Lower leg skin (tissue), 4 donors: ENCODE measurements at places on chromosomes 2 and 18.

- no peak for DNase-seq
Measured at GRCh38 chr2:69043736-69044400, 30.9 kb downstream of the ANTXR1 start.

GRCh38 chr2:24875272-24875671, 44.8 kb downstream of the ADCY3 start:
- no peak for DNase-seq

GRCh38 chr2:29245742-29246382, 130.6 kb downstream of the CLIP4 start:
- no peak for DNase-seq

DNA sequence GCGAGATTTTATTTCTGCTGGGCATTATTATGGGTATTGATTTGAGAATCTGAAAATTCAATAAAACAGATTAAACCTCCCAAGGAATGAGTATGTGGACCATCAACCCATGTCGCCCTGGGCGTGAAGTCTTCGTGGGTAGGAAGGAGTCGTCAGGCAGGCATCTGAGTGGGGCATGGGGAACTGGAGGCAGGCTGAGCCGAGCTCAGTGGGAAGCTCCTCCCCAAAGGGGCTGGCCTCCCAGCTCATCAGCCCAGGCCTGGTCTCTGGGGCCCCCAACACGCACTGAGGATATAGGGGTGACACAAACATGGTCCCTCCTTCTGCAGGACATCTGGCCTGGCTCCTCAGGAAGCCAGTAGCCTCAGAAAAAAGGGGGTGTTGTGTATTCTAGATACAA, 265.2 kb downstream of the TFCP2L1 start:
- DNase-seq, result peak; percentile 50

GRCh38 chr2:232288489-232289030, 90.0 kb upstream of the ALPP start:
- DNase-seq, result no peak

- no peak for DNase-seq
Measured at GRCh38 chr2:144027593-144027992, 492.3 kb downstream of the ZEB2 start.

DNA sequence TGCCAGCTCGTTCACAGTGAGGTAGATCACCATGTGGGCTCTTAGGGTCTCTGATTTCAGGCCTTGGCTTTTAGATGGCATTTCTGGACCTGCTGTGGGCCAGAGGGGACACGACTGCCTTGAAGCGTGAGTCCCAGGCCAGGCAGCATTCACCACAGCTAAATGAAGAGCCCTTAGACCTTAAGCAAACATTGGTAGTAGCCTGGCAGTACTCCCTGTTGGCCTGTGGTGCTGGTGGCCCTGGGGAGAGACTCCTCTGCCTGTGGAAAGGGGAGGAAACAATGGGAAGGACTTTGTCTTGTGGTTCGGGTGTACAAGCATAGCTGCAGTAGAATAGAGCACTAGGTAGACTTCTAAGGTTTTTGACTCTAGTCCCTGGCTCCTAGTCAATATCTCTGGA, 456.0 kb upstream of the DCC start:
- DNase-seq, result no peak

- no peak for DNase-seq
Measured at GRCh38 chr18:28331551-28331950, 154.6 kb upstream of the CDH2 start.

GRCh38 chr2:81739966-81740365, 1435.4 kb upstream of the LRRTM1 start:
- no peak for DNase-seq

DNA sequence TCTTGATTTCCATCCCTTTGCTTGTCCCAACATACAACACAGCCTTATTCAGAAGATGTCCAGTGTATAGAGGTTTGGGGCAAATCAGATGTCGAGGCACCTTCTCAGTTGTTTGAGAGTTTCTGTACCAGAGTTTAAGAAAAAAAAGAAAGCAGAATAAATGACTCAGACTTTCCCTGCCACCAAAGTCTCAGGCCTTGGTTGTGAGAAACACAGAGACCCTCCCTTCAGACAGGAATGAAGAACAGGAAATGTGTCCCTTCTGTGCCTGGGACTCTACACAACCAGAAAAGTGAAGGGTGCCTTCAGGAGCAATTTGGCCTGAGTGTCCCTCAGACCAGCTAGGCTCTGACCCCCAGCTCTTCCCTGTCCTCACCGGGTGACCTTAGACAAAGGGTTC, 37.3 kb upstream of the REL start:
- no peak for DNase-seq

- DNase-seq, result no peak
Measured at GRCh38 chr2:158138255-158138654, 36.6 kb downstream of the UPP2 start.

- DNase-seq, result no peak
Measured at GRCh38 chr2:223863491-223863890, 26.1 kb upstream of the AP1S3 start.

DNA sequence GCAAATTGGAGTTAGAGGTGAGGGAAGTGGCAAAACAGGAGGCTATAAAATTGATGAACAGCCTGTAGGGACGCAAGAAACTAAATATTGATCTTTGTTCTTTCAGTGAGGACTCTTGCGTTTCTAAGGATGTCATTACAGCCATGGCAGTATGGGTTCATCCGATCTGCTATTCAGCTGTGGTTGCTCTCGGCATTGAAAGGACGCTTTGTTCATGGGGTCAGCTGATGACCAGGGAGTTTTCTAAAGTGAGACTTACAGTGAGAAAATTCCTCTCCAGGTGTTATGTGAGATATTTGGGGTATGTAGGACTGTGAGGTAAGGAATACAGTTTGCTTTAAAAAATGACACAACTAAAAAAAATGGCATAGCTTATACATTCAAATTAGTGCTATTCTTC, 52.7 kb upstream of the PELI1 start:
- no peak for DNase-seq

DNA sequence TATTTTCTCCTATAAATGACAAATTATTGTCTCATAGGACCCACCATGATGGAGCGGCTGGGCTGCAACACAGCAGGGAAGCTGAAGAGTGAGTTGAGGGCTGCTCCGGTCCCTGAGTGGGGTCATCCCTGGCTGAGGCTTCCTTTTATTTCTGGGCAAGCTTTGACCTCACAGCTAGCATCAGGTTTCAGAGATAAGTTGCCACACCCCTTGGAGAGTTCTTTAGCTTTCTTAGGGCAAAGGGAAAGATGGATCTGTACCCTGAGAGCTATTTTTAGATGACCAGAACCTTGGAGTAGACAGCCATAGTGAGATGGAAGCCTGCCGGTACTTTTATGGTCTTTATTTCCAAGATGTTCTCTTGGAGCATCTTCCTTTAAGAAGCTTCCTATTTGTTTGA, 11.5 kb downstream of the MYL1 start:
- DNase-seq, result no peak

GRCh38 chr18:55100817-55101457, 141.7 kb upstream of the CCDC68 start:
- no peak for DNase-seq

DNA sequence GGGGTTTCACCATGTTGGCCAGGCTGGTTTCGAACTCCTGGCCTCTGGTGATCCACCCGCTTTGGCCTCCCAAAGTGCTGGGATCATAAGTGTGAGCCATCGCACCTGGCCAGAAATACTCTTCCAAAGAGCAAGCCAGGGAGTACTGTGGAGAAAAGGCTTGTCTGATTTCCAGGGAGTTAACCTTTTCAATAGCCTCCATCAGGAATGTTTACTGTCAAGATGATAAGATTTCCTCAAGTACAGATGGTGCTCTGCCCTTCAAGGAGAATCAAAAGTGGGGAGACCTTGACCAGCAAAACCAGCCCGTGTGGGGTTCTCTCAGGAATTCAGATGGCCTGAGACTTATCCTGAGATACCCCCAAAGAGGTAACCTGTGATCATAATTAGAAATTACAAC, 237.2 kb downstream of the PRKCE start:
- no peak for DNase-seq

GRCh38 chr2:101132202-101132601, 19.0 kb downstream of the TBC1D8 start:
- DNase-seq, result no peak

DNA sequence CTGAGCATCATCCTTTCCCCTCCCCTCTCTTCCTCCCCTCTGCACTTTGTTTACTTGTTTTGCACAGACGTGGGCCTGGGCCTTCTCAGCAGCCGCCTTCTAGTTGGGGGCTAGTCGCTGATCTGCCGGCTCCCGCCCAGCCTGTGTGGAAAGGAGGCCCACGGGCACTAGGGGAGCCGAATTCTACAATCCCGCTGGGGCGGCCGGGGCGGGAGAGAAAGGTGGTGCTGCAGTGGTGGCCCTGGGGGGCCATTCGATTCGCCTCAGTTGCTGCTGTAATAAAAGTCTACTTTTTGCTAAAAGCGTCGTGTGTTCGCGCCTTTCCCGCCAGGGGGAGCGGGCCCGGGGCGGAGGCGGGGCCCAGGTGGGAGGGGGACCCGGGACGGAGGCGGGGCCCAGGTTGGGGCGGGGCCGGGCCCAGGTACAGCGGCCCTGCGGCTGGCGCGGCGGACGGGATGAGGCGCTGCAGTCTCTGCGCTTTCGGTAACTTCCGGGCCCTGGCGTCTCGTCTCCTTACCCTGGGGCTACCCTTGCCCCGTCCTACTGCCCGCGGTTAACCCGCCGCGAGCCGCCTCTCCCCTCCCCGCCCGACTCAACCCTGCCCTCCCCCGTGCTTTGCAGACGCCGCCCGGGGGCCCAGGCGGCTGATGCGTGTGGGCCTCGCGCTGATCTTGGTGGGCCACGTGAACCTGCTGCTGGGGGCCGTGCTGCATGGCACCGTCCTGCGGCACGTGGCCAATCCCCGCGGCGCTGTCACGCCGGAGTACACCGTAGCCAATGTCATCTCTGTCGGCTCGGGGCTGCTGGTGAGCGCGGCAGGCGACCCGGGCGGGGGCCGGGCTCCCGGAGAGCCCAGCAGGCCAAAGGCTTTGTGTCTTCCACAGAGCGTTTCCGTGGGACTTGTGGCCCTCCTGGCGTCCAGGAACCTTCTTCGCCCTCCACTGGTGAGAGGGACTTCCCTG, at the start of gene KRTCAP3:
KRTCAP3 (plus strand) TSS at position 424 of the 962 bp plus-strand sequence; CDS start at position 456, 32 bp downstream.
- DNase-seq, result no peak

- DNase-seq, result no peak
Measured at GRCh38 chr2:207750345-207750744, 19.4 kb downstream of the FZD5 start.

GRCh38 chr2:120555092-120555491, 180.6 kb upstream of the GLI2 start:
- DNase-seq, result no peak

GRCh38 chr2:42804891-42805290, 12.5 kb upstream of the HAAO start:
- DNase-seq, result no peak

- no peak for DNase-seq
Measured at GRCh38 chr2:234635284-234635683, 138.4 kb upstream of the ARL4C start.

DNA sequence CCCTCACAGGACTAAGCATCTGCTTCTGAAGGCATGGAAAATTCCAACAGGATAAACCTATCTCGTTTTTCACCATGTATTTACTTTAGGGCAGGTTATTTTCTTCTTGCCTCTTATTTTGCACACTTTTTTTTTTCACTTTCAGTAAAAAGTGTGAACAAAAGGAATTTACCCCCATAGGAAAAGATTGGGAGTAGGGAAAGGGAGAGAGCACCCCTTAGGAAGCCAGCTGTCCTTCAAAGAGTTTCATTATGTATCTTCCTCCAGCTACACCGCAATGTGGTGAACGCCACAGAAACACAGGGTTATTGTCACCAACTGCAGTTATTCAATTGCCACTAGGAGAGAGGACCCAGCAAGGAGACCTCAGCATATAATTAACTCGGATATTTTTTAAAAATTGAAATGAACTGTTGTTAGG, 286.2 kb upstream of the VRK2 start:
- DNase-seq, result no peak

DNA sequence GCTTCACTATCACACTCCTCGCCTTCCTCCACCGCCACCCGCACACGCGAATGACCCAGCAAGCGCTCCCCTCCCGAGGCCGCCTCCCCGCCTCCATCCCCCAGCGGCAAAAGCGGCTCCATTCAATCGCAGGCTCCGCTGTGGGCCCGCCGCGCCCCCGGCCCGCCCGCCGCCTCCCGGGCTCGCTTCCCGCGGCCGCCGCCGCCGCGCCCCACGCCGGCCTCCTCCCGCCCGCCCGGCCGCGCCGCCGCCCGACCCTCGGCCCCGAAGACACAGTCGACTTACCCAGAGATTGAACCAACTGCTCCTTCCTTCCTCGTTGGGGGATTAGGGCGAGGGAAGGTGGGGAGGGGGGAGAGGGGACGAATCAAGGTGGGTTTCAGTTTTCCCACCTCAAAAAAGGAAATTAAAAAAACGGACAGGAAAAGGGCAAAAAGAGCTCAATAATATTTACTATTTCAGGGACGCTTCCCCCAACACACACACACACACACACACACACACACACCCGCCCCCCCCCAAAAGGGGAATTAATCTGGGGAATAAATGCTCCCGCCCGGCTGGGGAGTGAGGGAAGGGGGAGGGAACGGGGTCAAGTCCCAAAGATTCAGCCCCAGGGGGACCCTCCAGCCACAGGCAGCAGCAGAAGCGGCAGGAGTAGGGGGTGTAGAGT, 743 bp downstream of the XPO1 start:
- peak; percentile 44 for DNase-seq

DNA sequence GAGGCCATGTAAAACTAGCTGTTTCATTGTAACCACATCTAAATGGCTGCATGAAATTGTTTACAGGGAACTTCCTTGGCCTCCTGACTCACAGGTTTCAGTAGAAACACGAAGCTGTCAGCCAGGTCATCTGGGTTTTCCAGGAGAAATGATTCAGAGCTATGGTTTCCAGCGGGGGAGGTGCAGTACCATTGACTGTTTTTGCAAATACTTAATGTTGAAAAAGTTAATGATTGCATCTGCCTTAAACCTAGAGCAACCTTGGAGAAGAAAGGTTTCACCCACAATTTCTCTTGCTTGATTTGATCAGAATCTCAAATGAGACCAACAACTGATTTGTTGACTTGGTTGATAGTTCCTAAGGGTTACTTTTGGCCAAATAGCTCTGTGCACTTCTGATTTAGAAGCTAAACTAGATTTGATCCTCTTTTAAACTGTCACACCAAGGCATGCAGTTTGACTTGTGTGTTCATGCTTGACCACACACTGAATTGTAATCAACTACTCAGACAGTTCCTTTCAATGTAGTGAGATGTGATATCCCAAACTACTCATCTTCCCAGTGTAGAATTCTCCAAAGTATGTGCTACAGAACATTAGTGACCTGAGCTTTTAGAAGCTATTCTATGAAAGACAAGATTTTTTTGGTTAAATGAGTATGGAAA, 193.5 kb upstream of the CHST9 start:
- no peak for DNase-seq

DNA sequence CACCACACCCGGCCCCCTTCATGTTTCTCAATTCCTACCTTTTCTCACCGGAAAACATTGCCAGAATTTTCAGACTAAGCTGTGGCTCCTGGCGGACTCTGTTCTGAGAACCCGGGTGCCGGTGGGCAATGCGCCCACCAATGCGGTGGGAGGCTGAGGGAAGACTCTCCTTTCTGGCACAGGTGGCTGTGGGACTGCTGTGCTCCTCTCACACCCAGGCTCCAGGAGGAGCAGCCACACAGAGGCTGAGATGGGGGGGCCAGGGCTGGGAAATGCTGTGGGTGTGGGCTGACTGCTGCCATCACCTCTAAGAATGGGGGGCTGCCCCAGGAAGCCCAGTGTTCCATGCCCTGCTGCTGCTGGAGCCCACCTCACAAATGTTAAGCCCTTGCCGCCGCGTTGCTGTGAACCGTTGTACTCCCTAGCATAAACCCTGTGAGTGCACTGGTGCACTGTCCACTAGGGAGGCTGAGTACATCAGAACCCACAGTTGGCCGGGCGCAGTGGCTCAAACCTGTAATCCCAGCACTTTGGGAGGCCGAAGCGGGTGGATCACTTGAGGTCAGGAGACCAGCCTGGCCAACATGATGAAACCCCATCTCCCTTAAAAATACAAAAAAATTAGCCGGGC, 152.6 kb downstream of the LDLRAD4 start:
- no peak for DNase-seq
